ENCODE measurements at places on chromosomes 13 and 19.
A peak's percentile ranks its signal among the peaks of the same experiment; 100 is the strongest.

DNA sequence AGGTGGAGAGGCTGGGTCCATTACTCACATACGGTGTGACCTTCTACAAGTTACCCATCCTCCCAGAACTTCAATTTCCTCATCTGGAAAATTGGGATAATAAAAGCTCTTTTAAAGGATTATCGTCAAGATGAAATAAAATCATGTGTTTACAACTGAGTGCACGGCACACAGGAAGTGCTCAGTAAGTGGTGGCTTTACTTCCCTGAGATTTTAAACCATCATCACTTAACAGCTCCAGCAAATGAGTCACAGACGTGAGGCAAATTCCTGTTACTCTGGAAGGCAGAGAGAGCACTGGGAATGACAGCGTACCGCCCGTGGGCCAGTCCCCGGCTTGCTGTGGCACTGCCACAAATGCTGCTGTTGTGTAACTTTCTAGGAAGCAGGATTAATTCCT, 64.1 kb downstream of the MRPL57 start:
- peak; percentile 56 for DNase-seq
- no peak overlapping the region for H3K4me3 ChIP-seq
- peak overlapping the region; percentile 88 for H3K27ac ChIP-seq
- peaks cover 68% of the 10 kb centered on the region for H3K4me1 ChIP-seq
- no peaks in the 10 kb centered on the region for H3K36me3 ChIP-seq

DNA sequence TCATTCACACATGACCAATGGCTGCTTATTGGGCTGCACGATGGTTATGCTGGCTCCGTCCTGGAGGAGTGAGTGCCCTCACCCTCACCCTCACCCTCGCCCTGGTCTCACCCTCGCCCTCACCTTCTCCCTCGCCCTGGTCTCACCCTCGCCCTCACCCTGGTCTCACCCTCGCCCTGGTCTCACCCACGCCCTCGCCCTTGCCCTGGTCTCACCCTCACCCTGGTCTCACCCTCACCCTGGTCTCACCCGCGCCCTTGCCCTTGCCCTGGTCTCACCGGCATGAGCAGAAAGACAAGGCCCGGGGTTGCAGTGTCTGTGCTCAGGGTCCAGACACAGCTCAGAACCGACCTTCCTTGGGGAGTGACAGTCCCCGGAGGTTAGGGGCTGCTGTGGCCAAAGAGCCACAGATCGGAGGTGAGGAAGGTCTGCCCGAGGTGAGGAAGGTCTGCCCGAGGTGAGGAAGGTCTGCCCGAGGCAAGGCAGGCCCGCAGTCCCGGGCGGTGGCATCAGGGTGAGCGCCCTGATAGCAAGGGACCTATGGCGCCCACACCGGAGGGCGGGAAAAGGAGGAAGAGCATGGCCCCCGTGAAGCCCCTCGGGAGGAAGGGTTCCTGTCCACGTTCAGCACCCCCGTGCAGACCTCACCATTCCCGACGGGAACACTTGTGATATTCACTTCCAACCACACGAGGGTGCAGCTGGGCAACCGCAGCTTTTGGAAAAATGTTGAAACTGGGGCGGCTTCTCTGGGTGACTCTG, 65.6 kb downstream of the MCF2L start:
- no peak for DNase-seq
- no peak overlapping the region for H3K4me3 ChIP-seq
- no peaks in the 10 kb centered on the region for H3K36me3 ChIP-seq
- H3K27me3 ChIP-seq, result no peaks in the 10 kb centered on the region
- H3K27ac ChIP-seq, result no peak overlapping the region
- no peaks in the 10 kb centered on the region for H3K4me1 ChIP-seq

GRCh38 chr13:48403913-48404312, 9.0 kb downstream of the LPAR6 start:
- DNase-seq, result no peak
- H3K4me1 ChIP-seq, result peaks cover 54% of the 10 kb centered on the region
- no peak overlapping the region for H3K27ac ChIP-seq
- no peaks in the 10 kb centered on the region for H3K27me3 ChIP-seq

- H3K4me1 ChIP-seq, result no peaks in the 10 kb centered on the region
- H3K27ac ChIP-seq, result no peak overlapping the region
- H3K36me3 ChIP-seq, result no peaks in the 10 kb centered on the region
- peaks cover 4% of the 10 kb centered on the region for H3K27me3 ChIP-seq
Measured at GRCh38 chr19:42584466-42584865, 10.3 kb downstream of the CEACAM8 start.

DNA sequence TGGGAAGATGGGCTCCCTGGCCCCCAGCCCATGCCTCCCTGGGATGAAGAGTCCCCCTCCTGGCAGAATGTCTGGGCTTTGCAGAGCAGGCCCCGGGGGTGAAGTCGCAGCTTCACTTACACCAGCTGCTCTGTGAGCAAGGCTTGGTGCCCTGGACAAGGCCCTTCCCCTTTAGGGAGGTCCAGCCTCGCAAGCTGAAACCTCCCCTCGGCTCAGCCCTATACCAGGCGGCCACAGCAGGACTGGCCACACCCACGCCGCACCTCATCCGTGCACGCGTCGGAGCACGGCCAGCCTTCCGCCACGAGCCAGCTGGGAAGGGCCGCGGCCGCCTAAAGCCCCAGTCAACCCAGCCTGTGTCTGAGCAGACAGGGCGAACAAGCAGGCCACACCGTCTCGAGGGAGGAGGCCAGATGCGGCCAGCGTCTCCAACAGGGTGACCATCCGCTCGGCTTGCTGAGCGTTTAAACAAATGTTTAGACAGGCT, 83.2 kb upstream of the MCF2L start:
- DNase-seq, result no peak
- no peak overlapping the region for H3K27ac ChIP-seq
- peaks cover 34% of the 10 kb centered on the region for H3K36me3 ChIP-seq
- H3K27me3 ChIP-seq, result no peaks in the 10 kb centered on the region
- H3K4me1 ChIP-seq, result no peaks in the 10 kb centered on the region

GRCh38 chr13:40187324-40187795, 479.1 kb downstream of the FOXO1 start:
- H3K36me3 ChIP-seq, result no peaks in the 10 kb centered on the region
- peaks cover 54% of the 10 kb centered on the region for H3K27me3 ChIP-seq
- peak; percentile 83 for DNase-seq

GRCh38 chr13:95160112-95160906, 140.9 kb downstream of the ABCC4 start:
- no peaks in the 10 kb centered on the region for H3K36me3 ChIP-seq
- H3K27ac ChIP-seq, result no peak overlapping the region
- H3K4me1 ChIP-seq, result no peaks in the 10 kb centered on the region
- no peak for DNase-seq
- H3K4me3 ChIP-seq, result no peak overlapping the region

GRCh38 chr13:104491916-104492315, 1425.7 kb upstream of the SLC10A2 start:
- no peaks in the 10 kb centered on the region for H3K4me1 ChIP-seq
- H3K36me3 ChIP-seq, result no peaks in the 10 kb centered on the region
- no peaks in the 10 kb centered on the region for H3K27me3 ChIP-seq
- no peak overlapping the region for H3K27ac ChIP-seq

Measured in DND-41 (cell line).